EH (cell line): ENCODE measurements at places on chromosomes 1 and 21.

DNA sequence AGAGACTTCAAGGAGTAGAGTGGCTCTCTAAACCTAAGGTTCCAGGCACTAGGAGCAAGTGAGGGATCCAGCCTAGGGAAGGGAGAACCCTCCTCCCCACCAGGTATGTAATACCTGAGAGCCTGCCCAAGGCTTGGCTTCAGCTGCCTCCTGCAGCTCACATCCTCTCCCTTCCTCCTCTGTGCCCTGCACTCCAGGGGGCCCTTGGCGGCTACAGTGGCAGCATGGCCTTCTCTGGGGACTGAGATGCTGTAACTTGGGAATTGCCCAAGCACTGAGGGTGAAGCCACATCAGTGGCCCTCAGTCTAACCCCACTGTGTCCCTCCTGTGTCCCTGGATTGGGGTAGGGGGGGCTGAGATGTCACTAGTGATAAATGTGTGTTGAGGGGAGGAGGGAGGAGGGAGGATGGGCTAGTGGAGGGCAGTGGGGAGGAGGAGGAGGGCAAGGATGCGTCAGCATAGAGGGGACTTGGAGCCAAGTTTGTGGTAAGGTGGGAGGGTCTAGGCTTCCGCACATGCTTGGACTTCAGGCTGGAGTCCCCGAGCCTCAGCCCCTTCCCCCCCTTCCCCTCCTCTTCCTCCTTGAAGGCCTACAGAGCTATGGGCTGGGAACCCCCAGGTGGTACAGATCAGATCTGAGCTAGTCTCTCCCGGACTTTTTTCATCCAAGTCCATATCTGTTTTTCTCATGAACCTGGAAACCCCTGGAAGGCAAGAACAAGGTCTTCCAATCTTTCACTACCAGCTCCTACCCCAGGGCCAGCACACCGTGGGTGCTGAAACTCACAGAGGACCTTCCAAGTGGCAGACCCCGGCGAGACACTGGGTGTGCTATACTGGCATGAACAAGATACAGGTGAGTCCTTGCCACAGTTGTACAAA is 17.5 kb downstream of the COL9A2 start:
- DNase-seq: no peak

- DNase-seq: no peak
Observed at GRCh38 chr1:143553627-143554026, 418.2 kb downstream of the FAM72C start.

GRCh38 chr21:32520875-32521735 is 64.2 kb downstream of the TCP10L start:
- DNase-seq: peak; percentile 98

GRCh38 chr1:157472959-157473358 is 79.4 kb downstream of the FCRL5 start:
- DNase-seq: no peak

- peak; percentile 72 for DNase-seq
Observed at GRCh38 chr1:212613440-212614335, 5.1 kb downstream of the ATF3 start.

GRCh38 chr1:200226268-200226968 is 183.4 kb downstream of the ZNF281 start:
- DNase-seq: peak; percentile 30

DNA sequence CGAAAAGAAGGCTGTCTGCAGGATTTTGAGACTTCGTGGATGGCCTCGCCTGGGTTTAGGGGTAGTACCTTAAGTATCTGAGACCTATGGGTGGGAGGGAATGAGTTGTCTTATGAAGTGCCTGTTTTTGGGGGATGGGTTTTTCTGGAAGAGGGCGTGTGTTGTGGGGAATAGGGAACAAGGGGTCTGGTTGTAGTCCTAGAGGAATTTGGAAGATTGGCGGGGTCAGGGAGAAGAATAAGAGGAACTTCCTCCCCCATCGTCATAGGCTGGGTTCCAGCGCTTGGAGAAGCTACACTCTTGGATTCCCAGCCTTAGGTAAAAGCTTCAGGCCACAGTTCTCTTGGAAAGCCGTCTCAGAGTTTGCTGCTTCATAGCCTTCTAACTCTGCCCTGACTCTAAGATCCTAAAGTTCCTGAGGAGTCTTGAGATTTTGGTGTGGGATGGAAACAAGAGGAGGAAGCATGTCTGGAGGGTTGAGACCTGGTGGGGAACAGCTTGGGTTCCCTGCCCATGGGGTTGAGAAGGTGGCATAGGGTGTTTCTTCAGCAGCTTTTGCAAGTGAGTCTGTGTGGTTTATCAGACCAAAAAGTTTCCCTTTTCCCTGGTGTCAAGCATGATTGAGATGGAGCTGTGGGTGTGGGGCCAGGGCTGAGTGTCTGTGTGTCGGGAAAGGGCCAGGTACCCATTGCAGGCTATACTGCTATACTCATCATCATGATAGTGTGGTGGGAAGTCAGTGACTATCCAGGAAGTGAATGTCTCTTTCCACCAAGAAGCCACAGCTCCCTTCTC is 1.8 kb downstream of the VANGL2 start:
- no peak for DNase-seq

GRCh38 chr1:62370594-62370993 is 51.4 kb upstream of the KANK4 start:
- DNase-seq: no peak

DNA sequence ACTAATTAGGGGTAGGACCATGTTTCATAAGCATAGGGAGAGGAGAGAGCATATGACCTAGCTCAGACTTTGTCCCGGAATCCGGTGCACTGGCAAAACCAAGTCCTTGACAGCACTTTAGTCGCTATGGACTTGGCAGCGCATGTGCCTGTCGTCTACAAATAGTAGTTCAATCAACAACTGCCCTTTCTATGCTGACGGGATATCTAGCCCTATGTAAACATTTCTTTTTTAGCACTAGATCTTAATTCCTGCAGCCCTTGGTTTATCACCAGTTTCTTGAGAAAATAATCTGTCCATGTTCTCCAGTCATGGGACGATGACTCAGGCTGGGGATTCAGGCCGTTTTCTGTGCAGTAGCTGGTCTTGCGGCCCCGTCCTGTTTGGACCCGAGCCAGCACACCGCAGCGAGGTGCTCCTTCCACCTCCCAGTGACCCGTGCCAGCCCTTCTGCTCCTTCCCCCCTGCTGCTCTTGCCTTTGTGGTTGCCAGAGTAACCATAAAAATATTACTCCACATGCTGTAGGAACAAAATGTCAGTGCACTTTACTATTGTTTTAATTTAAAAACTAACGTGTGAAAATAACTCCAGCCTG is 8.6 kb upstream of the MT1HL1 start:
- no peak for DNase-seq

DNA sequence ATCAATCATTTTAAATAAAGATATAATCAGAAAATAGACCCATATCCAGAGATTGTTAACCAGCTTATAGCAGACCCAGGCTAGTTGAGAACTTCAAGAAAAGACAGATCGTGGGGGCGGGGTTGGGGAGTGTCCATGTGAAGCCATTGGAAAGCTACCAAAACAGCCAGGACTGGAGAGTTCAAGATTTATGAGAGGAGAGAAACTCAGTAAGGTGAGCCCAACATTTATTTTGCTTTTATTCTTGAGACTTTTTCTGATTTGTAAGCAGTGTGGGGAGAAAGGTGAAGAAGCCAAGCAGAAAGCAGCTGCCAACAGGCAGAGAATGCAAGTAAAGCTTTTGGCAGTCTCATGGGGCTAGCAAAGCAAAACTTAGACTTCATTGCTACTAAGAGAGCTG is 179.9 kb downstream of the VPS13D start:
- DNase-seq: no peak

DNA sequence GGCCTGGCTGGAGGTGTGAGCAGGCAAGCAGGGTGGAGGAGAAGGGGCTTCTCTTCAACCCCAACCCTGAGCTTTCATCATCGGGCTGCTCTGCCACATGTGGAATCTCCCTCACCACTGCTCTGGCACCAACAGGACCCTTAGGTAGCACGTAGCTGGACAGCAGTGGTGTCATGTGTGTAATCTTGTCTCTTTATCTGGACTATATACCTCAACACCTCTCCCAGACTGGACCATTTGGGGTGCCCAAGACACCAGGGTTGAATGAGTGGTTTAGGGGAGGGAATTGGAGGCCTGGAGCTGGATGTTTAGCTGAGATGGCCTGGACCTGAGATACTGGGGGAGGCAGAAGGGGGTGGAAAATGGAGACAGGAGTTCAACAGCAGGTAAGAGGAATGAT is 63.0 kb downstream of the UBE2T start:
- DNase-seq: no peak

- peak; percentile 83 for DNase-seq
Observed at GRCh38 chr1:229070168-229070567, 200.7 kb upstream of the RAB4A start.

GRCh38 chr1:94050254-94050653 is 70.7 kb downstream of the ABCA4 start:
- DNase-seq: peak; percentile 42

DNA sequence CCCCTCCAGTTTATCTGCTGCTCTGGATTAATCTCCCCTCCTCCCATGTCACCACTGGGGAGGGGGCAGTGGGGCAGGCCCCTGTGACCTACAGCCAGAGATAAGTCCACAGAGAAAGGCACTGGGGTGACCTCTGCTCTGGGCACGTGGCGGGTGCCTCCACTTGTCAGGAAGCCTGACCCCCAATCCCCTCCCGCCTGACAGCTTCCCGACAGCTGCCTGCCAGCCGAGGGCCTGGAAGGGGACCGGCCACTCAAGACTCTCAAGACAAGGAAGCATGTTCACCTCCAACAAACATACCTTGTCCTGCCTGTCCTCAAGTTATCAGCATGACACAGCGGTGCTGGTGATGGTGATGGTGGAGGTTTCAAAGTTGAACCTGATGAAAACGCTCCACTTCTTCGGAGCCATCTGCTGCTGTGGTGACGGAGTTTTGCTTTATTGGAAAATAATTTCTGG is 3.2 kb upstream of the FAAP20 start:
- no peak for DNase-seq

- no peak for DNase-seq
Observed at GRCh38 chr1:82517586-82517985, 716.9 kb downstream of the ADGRL2 start.

DNA sequence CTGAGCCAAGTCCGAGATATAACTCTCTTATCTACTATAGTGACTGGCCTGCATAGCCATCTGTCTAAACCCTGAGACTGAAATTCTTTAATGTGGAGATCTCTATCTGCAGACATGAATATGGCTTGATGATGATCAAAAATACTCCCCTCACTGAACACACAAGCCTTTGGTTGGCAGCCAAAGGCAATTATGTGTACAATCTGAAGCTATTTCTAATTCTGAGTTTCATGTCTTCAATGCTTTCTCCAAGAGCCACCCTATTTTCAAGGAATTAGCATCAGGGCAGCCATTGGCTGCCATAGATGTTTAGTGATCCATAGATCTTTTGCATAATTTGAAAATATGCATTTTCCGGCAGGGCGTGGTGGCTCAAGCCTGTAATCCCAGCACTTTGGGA is 168.2 kb downstream of the TGFB2 start:
- no peak for DNase-seq

DNA sequence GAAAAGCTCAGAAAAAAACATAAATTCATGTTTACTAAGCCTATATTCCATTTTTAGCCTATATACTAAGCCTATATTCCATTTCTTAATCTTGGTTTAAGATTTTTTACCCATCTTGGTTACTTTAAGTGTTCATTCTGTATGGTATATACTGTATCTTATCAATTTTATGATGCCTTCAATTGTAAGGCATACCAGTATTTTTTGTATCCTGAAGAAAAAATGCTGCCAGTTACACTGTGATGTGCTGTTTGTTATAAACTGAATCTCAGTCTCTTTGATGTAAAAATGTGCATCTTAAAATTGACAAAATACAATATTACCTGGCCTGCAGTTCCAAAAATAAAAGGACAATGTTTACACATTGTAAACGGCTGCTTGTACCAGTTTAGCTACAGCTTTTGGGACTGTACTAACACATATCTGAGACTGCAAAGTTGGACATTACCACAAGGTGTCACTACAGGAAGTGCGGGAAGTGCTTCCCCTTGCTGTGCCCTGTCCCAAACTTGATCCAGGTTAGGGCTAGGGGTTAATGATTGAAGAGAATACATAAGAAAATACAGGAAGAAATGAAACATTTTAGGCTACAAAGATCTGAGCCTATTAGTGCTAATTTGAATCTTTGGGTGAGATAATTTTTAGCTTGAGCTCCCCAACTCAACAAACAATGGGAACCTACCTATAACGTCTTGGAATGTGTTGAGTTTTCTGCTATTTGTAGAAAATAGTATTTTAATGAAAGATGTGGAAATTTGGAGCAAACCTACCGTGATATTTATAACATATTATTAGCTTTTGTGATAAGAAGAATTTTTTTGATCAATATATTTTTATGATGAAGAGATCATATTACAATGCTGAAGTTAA is 108.9 kb downstream of the LBR start:
- DNase-seq: peak; percentile 52

DNA sequence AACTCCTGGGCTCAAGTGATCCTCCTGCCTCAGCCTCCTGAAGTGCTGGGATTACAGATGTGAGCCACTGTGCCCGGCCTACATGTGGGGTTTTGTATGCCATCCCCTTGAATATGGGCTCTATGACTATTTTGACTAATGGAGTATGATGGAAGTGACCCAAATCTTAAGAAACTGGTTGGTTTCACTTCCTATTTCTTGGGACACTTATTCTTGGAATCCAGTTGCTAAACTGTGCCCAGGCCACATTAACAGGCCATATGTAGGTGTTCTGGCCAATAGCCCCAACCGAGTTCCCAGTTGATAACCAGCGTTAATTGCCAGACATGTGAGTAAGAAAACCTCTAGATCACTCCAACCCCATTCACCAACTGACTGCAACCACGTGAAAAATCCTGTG is 36.3 kb upstream of the CLIC4 start:
- no peak for DNase-seq

DNA sequence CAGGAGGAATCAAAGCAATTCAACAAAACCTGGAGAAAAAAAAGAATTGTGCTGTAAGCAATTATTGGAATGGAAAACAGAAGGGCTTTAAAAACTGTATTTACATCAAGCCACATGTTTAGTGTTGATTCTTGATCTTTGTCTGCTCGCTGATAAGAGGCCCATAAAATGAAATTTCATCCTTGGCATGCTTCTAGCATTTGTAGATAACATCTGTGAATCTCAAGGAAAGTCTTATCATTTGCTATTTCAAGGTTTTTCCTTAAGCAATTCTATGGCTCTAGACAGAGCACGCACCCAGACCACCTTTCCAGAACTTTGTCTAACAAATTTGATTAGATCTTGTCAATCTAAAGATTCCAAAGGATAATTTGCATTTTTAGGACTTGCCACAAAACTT is 181.0 kb upstream of the FGGY start:
- peak; percentile 12 for DNase-seq

- no peak for DNase-seq
Observed at GRCh38 chr21:31482460-31482859, 138.4 kb upstream of the TIAM1 start.

GRCh38 chr21:46448108-46448507 is 10.6 kb upstream of the DIP2A start:
- DNase-seq: no peak

GRCh38 chr1:184189361-184189760 is 137.8 kb downstream of the TSEN15 start:
- DNase-seq: peak; percentile 6

- DNase-seq: no peak
Observed at GRCh38 chr1:205826016-205826806, 13.2 kb upstream of the SLC41A1 start.

GRCh38 chr1:85579622-85580021 is 939 bp upstream of the CCN1 start:
- DNase-seq: peak; percentile 90

GRCh38 chr21:43786300-43786806 is 3.0 kb upstream of the RRP1 start:
- no peak for DNase-seq
